ENCODE measurements at places on chromosomes 4 and X.
A peak's percentile ranks its signal among the peaks of the same experiment; 100 is the strongest.

- DNase-seq = no peak
Observed at GRCh38 chr4:24769571-24769970, 25.8 kb upstream of the SOD3 start.

DNA sequence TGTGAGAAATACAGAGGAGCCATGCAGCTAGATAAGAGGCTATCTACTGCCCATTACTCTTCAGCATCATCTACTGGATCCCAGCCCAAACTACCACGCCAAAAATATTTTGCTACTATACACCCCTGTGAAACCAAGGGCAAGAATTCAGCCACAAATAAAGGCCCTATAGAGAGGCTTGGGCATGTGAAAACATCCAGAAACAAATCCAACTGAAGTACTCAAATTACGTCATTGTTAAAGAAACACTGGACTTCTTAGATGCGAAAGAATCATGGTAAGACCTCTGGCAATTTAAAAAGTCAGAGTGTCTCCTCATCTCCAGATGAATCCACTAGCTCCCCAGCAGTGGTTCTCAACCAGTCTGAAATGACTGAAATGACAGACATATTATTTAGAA is 12.8 kb downstream of the NDST3 start:
- DNase-seq = no peak

DNA sequence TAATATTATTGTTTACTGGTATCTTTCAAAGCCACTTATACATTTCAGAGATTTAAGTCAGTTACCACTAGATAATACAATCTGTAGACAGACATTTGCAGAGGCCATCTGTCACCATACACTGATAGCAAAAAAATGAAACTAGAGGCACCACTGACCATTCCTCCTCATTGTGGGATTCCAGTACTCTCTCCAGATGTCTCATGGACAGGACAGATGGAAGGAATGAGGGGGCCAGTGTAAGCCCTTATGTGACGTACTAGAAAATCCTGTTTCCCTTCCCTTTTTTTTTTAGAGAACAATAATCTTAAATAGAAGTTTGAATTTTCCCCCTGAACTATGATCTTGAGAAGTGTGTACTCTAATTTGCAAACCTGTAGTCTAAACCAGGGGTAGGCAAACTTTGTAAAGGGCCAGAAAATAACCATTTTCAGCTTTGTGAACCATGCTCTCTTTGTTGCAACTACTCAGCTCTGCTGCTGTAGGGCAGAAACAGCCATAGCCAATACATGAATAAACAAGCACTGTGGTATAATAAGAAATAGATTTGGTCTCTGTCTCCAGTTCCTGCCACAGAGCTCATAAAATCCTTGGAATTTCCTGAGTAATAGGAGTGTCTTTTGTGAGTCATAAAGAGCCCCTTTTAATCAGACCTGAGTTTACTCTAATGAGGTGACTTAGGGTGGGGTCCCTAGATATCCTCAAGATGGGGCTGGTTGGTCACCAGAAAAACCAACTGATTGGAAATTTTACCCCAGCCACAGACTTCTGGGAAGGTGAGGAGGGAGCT is 90.4 kb downstream of the MOSPD2 start:
- no peak for DNase-seq

- no peak for DNase-seq
Observed at GRCh38 chrX:9189286-9189685, 155.4 kb upstream of the FAM9B start.

GRCh38 chr4:99808260-99808857 is 8.3 kb upstream of the DAPP1 start:
- DNase-seq = peak; percentile 80

DNA sequence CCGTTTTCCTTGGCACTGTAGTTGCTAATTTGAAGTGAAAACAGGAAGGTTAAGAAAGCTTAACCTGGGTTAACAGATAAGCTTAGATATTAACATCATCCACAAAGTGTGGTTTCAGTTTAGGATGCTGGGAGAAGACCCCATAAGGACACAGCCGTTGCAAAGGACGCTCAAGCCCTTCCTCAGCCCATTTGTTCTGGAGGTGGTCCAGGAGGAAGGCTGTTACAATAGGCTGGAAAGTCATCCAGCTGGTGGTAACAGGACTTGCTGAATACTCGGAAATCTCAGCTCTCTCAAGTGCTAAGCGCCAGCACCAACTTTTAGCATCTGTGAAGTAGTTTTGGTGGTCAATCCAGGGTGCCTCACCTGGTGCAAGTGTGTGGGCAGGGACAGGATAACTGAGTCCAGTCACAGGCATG is 14.2 kb downstream of the CHST7 start:
- no peak for DNase-seq

- no peak for DNase-seq
Observed at GRCh38 chrX:153906126-153906917, 1.8 kb downstream of the AVPR2 start.
